ENCODE measurements at places on chromosomes 13 and 19.

DNA sequence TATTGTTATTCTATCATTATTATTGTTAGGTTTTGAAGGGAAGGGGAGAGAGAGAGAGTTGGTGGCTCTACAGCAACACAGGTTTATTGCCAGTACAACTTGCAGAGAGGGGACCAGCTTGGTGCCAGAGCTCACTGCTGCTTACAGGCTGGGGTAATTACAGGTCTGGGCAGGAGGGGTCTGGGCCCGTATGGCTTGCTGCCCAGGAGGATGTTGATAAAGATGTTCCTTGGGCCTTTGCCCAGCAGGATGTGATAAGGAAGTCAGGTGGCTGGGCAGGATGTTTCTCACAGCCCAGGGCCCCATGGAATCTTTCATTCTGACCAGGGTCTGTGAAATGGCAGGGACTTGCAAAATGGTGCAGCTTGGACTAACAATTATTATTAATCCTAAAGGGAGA lies 64.2 kb upstream of the ZNF599 start:
- no peak for DNase-seq

DNA sequence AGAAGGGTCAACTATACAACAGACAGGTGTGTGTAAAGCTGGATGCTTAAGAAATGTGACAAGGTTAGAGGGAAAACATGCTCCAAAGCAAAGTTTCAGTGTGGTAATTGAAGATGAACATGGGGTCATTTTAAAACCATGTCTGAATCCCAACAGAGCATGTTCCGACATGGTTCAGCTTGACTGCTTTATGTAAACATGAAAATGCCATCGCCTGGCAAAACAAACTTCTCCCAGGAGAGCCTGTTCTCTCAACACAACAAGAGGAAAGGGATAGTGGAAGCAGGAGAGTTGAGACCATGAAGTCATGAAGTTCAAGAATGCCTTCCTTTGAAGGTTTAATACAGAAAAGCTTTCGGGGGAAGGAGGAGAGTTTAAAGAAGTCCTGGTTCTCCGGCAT lies 85.8 kb downstream of the EPSTI1 start:
- DNase-seq = no peak

- DNase-seq = no peak
Observed at GRCh38 chr13:99648066-99648665, 146.9 kb downstream of the TM9SF2 start.

- peak; percentile 100 for DNase-seq
Observed at GRCh38 chr19:55632463-55632834, 8.1 kb upstream of the ZNF784 start.

- DNase-seq = no peak
Observed at GRCh38 chr13:24668955-24669582, 11.1 kb upstream of the ATP12A start.

DNA sequence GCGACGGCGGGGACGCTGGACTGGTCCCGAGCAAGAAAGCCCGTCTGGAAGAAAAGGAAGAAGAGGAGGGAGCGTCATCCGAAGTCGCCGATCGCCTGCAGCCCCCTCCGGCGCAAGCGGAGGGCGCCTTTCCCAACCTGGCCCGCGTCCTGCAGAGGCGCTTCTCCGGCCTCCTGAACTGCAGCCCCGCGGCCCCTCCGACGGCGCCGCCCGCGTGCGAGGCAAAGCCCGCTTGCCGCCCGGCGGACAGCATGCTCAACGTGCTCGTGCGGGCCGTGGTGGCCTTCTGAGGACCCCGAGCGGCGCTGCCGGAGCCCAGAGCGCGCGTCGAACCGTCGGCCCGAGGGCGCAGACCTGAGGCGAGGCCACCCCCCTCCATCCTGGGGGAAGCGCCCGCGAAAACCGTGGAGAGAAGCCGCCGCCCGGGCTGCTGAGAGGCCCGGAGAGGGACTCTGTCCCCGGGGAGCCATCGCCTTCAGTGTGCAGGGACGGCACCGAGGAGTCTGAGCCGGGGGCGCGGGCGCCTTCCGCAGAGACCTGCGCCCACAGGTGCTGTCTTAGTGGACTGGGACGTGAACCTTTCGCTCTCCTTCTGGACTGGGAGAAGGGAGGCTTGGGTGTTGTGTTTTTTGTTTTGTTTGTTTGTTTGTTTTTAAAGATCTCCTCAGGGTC lies 3.5 kb downstream of the IER2 start:
- DNase-seq = no peak

Measured in omental fat pad (tissue), 4 donors.